ENCODE measurements at places on chromosomes 11 and 22.

DNA sequence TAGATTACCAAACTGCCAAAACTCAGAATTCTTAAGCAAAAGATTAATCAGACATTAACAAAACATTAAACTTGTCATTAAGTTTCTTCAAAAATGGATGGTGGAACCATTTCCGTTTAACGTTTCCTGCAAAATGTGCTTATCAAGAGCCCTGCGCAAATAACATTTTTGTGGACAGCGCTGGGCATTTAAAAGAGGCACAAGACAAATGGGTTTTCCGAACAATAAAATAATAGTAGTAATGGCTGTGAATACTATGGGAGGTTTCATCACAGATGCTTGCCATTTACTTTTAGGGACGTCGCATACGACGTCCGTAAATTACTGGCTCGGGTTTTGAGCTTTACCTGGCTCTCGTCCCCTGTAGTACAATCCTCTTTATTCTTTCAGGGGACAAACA is 1.1 kb downstream of the NPAT start:
- no peak for DNase-seq

DNA sequence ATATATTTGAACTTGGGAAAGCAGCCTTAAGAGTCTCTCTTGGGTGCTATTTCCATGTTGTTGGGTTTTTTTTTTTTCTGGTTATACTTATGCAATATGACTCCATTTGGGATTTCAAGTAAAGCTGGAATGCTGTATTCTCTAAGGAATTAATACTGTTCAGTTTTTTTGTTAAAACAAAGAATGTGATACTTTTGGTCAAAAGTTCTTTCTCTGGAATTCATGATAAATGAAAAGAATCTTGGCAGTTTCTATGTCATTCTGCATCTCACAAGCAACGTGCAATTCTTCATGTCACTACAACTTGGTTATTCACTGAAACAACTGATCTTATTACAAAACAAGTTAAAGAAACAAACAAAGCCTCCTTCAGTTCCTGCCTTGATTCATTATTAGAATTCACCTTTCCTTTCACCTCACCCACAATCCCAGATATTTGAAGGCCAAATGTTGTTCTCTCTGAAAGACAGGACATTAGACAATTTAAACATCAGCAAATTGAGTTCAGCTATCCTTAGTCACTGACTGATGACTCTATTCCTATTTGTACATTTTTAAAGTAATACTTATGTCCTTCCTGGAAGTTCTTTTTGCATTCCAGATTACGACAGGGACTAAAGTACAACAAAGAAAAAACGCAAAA is 176.2 kb downstream of the SBF2 start:
- no peak for DNase-seq

DNA sequence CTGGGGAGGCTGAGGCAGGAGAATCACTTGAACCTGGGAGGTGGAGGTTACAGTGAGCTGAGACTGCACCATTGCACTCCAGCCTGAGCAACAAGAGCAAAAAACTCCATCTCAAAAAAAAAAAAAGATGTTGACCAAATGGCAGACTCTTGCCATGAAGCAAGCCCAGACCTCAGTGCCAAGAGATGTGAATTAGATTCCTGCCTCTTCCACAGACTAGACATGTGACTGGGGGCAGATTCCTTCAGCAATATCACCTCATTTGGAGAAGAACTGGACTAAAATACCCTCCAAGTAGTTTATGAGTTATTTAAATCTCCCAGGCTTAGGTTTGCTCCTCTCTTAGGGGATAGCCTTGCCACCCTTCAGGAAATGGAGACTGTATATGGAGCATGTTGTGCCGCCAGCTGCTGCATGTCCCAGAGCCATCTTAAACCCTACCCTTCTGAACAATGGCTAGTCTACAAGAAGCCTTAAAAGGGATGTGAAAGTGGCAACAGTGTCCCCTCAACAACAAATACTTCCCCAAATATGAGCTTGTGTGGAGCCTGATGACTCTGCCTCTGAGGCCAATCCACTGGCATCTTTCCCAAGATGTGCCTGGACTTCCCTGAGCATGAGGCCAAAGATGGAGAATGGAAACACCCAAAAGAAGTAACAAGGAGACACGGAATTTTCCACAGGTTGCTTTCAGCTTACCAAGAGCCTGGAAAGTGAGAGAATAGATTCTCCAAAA is 763 bp upstream of the MS4A7 start:
- no peak for DNase-seq

GRCh38 chr11:60390419-60390818 is 5.8 kb upstream of the MS4A14 start:
- no peak for DNase-seq

DNA sequence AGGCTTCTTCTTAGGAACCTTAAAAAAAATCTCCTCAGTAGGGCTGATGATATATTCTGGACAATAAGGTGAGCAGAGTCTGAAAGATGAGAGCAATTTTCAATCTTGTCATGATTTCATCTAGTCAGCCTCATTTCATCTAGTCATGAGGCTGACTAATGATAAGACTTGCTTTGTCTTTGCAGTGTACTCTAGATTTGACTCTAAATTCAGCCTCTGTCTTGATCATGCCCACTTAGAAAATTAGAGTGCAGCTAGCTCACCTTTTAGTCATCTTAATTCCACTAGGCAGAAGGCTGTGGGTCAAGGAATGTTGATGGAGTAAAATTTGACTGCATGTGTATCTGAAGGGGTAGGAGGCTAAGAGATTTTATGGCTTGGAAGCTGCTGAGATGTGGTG is 5.5 kb downstream of the EHF start:
- no peak for DNase-seq

- no peak for DNase-seq
Observed at GRCh38 chr11:10091314-10092045, 202.5 kb downstream of the SBF2 start.

DNA sequence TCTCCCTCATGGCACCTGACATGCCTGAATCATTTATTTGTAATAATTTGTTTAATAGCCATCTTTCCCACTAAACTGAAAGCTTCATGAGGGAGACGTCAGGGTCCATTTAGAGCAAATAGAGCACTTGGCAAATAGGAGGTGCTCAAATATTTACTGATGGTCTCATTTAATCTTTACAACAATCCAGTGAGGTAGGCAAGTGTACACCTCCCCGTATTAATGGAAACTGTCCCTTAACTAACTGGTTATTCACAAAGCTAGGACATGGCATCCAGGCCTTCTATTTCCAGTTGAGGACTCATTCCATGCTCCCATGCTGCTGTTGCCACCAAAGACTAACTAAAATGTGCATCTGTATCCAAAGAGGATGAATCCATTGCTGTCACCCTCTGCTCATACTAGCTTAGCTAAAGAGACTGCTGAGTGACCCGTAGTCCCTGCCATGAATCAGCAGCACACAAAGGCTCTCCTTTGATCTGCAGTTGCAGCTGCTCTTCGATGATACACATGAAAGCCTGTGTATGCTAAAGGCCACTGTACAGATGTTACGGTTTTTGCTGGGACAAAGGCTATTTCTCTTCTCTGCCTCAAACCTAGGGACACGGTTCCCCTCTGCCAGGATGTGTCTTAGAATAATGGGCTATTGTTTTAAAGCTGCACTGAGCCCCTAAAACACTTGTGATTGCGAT is 82.6 kb downstream of the RAB30 start:
- no peak for DNase-seq

DNA sequence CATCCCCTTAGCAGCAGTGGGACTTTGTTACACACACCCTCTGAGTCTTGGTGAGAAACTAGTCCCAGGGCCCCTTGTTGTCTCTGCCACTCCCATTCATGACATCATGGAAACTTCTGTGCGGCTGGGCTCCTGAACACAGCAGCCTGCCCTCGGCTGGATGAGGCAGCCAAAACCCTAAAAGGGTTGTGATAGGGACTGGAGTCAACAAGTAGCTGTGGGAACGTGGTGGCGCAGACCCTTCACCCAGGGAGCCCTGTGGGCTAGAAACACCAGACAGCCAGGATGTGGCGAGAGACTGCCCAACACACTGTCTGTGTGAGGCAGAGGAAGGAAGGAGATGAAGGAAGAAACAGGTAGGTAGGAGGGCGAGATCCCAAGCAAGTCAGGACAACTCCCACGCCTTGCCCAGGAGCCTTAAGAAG is 3.9 kb downstream of the CD3D start:
- peak; percentile 54 for DNase-seq

DNA sequence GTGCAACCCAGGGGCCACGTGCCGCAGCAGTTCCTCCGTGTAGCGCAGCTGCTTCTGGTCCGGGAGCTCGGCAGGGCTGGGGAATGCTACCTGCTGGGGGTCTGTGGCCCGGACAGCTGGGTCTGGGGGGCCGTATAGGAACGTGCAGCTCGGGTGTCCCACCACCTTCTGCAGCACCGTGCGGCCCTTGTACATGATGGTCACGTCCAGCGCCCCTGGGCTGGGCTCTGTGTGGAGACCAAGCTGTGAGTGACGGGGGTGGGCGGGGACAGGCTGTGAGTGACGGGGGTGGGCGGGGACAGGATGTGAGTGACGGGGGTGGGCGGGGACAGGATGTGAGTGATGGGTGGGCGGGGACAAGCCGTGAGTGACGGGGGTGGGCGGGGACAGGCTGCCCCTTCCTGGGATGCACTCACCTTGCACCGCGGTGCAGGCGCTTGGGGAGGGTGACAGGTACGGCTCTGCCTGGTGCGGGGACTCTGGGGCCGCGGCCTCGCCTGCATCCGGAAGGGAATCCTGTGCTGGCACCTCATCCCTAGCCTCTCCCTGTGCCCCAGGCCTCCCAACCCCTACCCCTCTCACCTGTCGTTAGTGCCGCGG is 2.3 kb downstream of the IRF7 start:
- DNase-seq = peak; percentile 61

DNA sequence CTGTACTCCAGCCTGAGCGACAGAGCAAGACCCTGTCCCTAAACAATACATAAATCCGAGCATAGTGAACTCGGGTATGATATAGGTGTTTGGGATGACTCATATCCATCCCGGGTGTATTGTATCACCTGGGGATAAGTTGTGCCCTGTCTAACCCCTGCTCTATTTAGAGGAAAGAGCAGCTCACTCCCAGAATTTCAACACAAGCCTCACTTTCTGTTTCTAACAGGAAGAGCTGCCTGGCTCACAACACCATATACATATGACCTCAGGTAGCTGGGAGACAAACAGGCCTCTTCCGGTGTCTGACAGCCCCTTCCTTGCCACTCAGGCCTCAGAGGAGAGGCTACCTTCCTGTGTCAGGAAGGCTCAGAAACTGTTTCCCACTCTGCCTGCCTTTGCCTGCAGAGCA is 9.9 kb upstream of the MICALL1 start:
- DNase-seq = no peak

DNA sequence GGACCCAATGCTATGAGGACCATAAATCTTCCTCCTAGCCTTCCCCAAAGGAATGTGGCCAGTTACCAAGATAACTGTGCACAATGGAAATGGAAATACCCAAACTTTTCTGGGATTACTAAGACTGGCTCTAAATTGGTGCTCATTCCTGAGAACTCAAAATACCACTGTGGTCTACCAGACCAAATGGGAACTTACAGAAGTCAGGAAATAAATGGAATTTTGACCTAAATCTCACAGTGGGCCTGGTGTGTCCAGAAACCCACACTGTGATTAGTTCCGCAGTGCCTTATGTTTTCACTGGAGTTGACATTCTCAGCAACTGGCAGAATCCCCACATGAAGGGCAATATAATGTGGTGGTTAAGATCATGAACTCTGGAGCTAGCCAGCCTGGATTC is 99.4 kb upstream of the ZC3H12C start:
- DNase-seq = no peak

GRCh38 chr11:17696741-17697140 is 22.6 kb upstream of the MYOD1 start:
- no peak for DNase-seq

DNA sequence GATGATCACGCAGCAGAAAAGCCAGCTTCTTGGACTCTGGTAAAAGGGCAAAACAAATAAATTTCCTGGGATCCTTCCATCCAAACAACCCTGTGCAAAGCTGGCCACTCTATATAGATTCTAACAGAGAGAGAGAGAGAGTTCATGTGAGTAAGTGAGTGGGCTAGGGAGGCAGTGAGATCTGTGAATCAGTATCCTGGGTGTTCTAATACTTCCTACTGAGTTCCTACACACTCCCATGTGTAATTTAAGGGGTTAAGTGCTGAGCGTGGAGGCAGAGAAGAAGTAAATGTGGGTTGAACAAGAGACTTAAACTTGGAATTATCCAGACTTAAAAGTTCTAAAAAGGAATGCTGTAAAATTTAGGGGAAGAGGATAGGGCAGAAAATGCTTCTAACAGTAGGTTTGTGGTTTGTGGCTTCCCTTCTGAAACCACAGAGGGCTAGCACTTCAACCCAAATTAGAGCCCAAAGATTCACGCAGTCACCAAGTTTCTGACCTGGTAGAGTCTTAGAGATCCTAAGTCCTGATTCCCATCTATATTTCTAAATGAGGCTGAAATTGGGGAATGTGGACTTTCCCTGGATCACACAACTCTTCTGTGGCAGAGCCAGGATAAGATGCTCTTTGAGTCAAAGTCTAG is 413.9 kb downstream of the TENM4 start:
- DNase-seq = no peak

GRCh38 chr11:127143251-127143650 is 142.7 kb upstream of the KIRREL3 start:
- no peak for DNase-seq

DNA sequence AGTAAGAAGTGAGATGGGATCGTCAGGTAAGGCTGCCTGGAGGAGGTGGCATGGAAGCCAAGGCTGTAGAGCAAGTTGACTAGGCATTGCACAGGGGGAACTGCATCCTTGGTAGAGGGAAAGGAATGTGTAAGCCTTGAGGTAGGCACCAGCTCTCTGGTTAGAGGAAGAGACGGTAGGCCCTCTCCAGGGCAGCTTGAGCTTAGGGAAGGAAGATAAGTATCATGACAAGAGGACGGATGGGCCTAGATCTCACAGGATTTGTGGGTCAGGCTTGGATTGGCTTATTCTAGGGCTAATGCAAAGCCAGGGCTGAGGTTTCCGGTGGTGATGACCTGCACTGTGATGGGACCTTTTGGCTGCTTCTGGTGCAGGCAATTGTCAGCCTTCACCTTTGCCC is 1035.8 kb downstream of the TBC1D22A start:
- no peak for DNase-seq

GRCh38 chr11:57395905-57396623 is 5.6 kb upstream of the PRG2 start:
- no peak for DNase-seq

DNA sequence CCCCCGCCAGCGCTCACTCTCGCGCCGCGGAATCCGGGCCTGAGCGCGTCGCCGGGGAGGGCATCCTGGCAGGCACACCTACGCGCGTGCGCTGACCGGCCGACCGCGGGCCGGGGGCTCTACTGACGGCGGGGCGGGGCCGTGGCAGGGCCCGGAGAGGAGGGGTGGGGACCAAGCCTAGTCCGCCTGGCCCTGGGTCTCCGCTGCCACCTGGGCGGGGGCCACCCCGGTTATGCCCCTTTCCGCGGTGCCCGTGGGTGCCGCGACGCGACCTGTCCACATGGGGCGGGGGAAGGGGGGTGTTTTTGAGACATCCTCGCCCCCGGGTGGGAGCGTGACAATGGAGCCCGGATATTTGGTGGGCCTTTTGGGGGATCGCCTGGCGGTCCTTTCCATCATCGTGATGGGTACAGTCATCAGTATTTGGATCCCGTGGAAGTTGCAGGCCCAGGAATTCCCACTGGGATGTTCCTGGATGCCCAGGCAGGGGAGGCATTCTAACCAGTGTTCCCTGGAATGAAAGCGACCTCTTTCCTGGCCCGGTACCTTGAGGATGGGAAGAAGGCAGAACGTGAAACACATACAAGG is 2.2 kb downstream of the NCAM1 start:
- no peak for DNase-seq

- DNase-seq = no peak
Observed at GRCh38 chr22:45211848-45212247, 28.8 kb downstream of the KIAA0930 start.
